ENCODE measurements at places on chromosomes 5 and 9. TPM values are rescaled to one million over a fixed set of nuclear protein-coding genes. Genes with fewer than 3 reads are reported as not detected.
A peak's percentile ranks its signal among the peaks of the same experiment; 100 is the strongest.

- DNase-seq, result peak; percentile 13
Observed at GRCh38 chr9:116087246-116087645, 66.3 kb upstream of the PAPPA start.

Gene ADGRD2
- not detected for total RNA-seq

DNA sequence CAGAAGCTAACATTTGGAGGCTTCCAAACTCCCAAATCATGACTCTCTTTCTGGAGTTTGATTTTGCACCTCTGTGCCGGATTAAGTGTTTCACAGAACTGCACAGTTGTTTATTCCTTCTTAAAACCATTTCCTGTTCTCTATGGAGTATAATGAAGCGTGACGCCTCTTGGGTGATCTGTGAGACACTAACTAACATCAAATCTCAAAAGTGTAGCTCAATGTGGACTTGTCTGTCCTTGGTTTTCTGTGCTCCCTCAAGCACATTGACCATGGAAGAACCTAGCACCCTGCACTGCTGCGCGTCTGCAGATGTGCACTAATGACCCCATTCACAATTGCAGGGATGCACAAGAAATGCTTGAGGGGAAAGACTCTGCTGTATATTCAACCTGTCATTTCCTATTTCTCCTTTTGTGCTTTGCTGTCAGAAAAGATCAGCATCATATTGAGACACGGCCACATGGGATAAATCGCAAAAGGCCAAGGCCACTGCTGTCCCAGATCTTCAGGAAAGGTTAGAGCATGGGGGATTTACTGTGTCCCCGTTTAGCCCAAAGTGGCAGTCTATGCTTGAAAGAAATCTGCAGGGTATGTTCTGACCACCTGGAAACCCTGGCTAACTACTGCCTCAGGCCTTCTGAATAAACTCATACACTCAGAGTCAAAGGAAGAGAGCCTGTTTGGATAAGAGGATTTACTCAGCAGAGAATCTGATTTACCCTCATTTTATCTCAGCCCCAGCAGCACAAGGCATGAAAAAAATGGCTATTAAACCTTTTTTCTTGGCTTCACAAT is 109.6 kb downstream of the BAAT start:
- no peak for DNase-seq

DNA sequence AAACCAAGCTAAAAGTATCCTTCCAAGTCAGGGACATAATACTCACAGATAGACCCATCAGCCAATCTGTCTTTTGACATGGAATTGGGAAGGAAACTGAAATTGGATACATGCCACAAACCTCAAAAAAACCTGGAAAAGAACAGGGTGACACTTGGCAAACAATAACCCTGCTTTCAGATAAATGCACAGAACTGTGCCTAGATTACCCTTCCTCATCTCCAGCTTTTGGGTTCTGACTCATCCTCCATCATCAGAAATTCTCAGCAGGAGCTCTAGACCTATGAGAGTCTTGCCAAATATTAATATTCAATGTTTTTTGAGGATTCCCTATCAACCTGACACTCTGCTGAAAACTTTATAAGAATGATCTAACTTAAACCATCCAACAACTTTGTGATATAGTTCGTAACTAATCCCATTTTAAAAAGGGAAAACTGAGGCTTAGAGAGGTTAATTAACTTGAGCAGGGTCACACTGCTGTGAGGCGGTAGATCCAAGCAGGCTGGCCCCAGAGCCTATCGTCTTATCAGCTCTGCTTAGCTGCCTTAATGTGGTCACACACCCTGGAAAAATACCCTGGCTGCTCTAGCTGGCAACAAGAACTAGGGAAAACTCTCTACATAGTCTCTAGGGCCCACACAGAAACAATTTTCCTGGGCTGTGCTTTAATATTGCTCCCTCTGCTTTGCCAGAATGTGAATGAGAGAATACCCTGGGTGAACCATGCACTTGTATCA is 157.0 kb upstream of the TRPC7 start:
- DNase-seq, result no peak

GRCh38 chr5:96292582-96293247 is 140.3 kb downstream of the PCSK1 start:
- DNase-seq, result no peak

Gene MRPS2
- 29.1 TPM for total RNA-seq

Gene SPINK1
- total RNA-seq, result 2.2 TPM

- DNase-seq, result no peak
Observed at GRCh38 chr9:117887383-117887782, 183.2 kb downstream of the TLR4 start.

DNA sequence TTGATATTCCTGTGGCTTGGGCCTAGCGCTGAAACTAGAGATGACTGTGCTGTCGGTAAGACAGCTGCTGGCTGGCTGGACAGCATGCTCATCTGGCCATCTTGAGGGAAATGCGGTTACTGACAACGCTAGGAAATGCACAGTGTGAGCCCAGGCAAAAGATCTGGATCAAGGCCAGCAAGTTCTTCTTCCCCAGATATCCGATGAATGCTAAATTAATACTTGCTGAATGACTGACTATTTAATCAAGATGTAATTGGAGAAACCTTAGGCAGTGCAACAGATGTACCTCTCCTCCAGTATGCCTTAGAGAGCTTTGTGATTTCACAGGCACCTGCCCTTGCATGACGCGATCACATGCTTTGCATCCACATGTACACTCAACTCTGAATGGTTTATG is 659.1 kb downstream of the EFNA5 start:
- DNase-seq, result no peak

Gene LCN15
- not detected for total RNA-seq

Gene FST
- total RNA-seq, result 2.7 TPM

GRCh38 chr9:84866396-84867175 is 197.1 kb downstream of the NTRK2 start:
- no peak for DNase-seq

- DNase-seq, result no peak
Observed at GRCh38 chr5:8557728-8558127, 688.8 kb downstream of the MTRR start.

Gene FRMD3
- total RNA-seq, result 11.0 TPM

All from kidney (tissue), 22 donors.